CD4-positive, alpha-beta T cell treated with Interleukin-17A for 1 hour (primary cell): ENCODE measurements at places on chromosomes 4 and X.

DNA sequence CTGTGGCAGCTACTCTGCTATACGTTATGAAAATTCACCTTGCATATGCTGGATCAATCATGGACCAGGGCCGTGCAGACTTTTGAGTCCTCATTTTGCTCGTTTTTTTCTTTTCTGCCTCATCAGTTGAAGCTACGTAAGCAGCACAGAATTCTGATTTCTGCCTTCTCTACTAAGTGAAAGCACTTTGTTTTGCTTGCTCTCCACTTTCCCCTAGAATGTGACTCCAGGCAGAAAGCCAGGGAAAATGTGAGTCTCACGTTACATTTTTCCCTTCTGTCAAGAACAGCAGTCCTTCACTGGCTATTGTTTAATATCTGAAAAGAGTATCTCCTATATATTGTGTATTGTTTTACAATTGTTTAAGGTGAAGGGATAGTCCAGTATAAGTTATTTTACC, 1840.1 kb downstream of the PCDH7 start:
- no peak for DNase-seq

DNA sequence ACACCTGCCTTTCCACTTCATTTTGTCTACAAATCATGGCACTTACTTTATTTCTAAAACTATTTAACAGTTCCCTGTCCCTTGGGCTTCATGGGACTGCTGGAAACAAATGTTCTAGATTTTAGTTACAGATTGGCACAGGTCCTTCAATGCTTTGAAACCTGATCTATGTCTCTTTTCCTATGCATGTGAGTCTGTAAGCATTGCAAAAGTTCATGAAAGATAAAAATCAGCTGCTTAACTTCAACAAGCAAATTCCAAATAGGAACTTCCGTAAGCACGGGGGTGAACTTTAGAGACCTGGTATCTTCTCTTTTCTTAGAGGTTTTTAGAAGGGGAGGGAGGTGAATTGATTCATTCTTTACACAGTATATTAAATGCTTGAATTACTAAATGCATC, 9.5 kb downstream of the LGI2 start:
- DNase-seq, result no peak

DNA sequence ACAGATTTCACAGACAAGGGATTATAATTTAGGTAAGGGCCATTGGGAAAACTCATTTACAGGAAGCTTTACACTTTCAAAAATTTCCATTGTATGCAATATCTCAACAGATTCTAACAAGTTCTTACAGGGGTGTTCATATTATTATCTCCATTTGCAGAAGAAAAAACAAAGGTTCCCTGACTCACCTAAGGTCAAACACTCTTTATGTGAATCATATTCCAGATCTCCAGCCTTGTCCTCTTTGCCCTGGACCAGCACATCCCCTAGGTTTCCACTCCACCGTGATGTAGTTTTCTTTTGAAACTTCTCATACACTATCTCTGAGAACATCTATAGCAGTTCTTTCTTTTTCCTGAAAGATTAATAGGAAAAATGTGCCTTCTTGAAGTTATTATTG, 96.4 kb upstream of the HS3ST1 start:
- DNase-seq, result no peak

GRCh38 chr4:25976780-25977179, 62.8 kb downstream of the SMIM20 start:
- DNase-seq, result no peak

- DNase-seq, result no peak
Measured at GRCh38 chrX:1463581-1463980, 10.9 kb upstream of the ASMTL start.

DNA sequence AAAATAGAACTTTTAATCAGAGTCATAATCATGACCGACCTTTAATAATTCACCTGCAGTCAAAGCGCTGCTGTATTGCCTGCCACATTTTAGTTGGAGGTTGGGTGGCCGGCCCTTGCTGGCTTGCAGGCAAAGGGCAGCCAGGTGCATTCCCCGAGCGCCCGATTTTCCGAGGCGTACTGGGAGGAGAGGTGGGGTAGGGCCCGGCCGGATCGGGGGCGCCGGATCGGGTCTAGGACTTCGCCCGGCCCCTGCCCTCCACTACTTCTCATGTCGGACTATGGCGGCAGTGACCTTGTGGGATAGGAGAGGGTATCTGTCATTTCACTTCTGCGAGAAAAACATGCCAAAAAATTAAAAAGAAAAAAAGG, 2.5 kb upstream of the RS1 start:
- no peak for DNase-seq

DNA sequence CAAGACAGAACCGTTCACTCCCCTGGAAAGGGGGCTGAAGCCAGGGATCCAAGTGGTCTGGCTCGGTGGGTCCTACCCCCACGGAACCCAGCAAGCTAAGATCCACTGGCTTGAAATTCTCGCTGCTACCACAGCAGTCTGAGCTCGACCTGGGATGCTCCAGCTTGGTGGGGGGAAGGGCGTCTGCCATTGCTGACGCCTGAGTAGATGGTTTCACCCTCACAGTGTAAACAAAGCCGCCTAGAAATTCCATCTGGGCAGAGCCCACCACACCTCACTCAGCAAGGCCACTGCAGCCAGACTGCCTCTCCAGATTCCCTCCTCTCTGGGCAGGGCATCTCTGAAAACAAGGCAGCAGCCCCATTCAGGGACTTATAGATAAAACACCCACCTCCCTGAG, 13.4 kb upstream of the PBDC1 start:
- no peak for DNase-seq

DNA sequence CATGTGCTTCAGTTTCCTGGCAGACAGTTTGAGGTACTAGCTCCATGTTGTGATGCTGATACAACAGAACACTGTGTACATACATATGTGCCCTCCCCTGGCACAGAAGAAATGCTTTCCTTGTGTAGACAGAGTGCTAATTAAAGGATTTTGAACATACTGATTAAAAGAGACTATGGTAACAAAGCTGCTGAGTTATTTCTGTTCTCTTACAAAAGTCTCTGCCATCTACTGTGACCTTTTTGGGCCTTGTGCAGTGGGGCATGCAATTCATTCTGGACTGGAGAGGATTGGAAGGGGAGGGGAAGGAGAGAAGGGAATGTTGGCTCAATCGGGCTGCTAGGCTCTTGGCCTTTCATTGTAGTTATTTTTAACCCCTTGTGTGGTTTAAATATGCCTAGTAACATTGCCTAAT, 6.0 kb downstream of the PDLIM5 start:
- no peak for DNase-seq

DNA sequence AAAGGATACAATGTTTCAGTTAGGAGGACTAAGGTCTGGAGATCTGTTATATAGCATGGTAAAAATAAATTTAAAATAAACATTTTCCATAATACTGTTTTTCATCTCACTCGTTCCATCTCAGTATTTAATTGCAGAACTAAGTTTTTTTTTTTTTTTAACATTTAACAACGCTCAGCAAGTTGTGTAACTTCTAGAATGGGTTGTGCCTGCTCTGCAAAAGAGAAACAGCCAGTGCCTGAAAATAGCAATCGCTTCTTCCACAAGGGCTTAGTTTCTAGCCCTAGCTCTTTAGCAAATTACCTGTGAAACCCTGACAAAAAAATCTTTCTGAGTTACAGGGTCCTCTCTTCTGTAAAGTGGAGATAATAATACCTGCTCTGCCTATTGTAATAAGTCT, 41.9 kb downstream of the CNGA1 start:
- DNase-seq, result no peak

GRCh38 chr4:153507310-153508073, 41.3 kb downstream of the TMEM131L start:
- DNase-seq, result no peak

DNA sequence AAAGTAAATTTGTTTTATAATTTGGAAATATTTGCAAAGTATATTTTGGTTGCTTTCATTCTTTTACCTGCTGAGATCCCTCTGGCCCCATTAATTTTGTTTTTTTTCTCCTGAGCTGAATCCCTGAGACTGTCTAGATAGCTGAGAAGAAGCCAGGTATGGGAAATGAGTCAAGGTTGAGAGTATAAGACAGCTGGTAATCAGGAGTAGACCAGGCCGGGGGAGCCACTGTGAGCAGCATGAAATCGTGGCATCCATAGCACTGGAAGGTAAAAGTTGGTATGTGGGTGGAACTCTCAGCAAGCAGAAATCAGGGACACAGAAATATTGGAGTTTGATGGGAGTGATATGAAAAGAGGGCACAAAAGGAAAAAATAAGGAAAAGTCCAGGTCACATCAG, 164.5 kb downstream of the FHIP1A start:
- no peak for DNase-seq

GRCh38 chr4:98261405-98262291, 464 bp downstream of the RAP1GDS1 start:
- DNase-seq, result no peak

DNA sequence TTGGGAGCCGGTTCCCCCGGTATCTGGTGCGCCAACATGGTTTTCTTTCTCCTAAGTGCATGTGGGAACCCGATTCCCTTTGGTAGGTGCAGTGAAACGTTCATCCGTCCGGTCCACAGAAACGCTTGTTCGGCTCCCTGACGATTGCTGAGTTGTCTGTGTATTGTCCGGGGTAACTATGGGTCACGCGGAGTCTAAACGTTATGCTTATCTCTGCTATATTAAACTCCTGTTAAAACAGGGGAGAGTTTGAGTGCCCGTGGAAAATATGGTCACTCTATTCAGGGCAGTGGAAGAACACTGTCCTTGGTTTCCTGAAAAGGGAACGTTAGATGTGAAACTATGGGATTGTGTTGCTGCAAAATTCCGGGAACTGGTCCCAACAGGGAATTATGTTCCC, 32.4 kb upstream of the MGST2 start:
- DNase-seq, result no peak

- no peak for DNase-seq
Measured at GRCh38 chr4:84944947-84945346, 21.5 kb downstream of the WDFY3 start.

DNA sequence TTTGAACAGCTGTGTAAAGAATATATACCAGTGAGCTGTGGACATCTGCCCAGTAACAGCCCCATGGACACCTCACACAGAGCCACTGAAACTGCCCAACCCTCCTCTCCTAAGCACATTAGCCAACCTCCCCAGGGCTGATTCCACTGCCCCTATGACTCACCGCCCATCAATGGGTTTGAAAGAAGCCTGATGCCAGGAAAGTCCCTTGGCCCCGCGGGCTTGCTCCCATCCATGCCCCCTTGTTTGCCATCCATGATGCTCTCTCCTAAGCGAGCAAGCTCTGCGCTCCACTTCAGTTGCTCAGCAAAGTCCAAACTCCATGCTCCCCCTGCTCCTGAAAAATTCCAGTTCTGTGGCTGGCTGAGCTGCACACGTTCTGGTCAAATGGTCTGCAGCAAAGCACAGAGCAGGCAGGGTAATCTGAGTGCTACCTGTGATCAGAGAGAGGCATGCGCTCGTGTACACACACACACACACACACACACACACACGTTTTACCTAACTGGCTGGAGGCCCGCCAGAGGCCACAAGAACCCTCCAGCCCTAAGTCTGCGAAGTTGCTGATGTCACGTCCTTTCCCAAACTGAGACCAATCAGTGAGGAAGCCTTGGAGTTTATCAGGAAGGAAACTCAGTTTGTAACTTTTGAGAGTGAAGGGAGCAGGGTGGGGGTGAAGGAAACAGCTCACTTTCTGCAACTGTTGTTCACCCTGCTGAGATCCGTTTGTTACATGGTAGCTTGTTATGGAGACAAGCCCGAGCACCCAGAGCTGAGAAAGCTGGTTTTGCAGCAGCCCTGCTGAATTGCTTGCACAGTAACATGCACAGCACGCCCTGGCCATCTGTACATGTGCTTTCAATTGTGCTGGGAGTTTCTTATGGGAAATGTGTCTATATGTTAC, at the start of gene ASB9:
Gene ASB9, minus strand, starts transcription at position 466 of the 904 bp plus-strand sequence. Its CDS starts 209 bp downstream, at position 257.
- peak; percentile 41 for DNase-seq

DNA sequence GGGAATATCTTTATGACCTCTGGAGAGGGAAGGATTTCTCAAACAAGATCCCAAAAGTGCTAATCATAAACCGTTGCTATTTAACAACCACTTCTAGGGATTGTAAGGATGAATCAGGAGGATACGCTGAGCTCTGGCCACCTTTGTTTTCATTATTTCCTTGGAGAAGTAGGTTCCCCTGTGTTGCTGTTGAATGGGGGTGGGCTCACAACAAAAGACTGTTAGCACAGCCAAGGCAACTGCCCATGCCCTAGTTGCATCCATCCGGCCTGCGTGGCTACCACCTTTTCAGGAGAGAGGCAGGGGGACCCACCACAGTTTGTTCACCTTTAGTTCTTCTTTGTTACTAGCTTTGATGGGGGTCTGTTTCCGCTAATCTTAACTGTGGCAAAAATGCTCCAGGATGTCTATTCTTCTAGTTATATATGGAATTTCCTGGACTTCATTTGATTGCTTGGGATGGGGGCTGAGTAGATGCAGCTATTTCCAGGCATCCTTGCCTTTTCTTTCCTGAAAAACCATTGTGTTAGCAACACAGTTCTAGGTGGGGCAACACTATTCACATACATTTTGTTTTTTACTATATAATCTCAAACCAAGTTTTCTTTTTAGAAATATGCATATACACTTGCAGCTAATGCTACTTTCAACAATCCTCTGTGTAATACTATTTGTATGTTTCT, 95.4 kb downstream of the KDR start:
- DNase-seq, result no peak

- no peak for DNase-seq
Measured at GRCh38 chr4:69064391-69064790, 31.9 kb upstream of the UGT2B7 start.

- no peak for DNase-seq
Measured at GRCh38 chr4:108052558-108053120, 63.0 kb downstream of the HADH start.

- no peak for DNase-seq
Measured at GRCh38 chr4:111957997-111958396, 187.3 kb upstream of the FAM241A start.

- peak; percentile 28 for DNase-seq
Measured at GRCh38 chrX:136572030-136572429, 40.0 kb downstream of the VGLL1 start.

DNA sequence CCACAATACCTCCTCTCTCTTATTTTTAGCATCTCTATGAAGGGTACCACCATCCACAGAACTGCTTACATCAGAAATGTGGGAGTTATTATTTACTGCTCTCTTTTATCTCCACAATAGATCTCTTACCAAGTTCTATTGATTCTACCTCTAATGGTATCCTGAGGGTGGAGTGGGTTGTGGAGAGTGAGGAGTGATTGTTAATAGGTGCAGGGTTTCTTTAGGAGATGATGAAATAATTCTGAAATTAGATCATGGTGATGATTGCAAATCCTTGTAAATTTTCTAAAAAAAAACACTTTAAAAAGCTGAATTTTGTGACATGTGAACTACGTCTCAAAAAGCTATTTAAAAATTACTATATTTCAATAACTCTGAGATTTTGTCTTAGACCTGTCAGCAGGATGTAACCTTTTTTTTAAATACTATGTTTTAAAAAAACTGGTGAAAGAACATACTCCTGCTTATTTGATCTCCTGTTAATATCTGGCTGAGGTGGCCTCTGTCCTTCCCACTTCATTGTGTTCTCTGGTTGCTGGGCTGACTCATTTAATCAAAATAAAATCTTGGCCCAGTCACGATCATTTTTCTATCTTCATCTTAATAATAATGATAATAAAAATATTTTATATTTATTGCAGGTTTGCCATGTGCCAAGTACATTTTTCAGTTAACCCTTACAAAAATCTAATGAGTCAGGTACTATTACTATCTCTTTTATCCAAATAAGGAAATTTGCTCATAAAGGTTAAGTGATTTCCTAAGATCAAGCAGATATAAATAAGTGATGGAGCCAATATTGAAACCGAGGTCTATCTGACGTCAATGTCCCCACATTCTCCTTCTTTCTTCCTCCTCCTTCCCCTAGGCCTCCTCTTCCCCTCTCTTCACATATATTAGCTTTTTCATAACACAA, 73.5 kb downstream of the GLUD2 start:
- no peak for DNase-seq
